ENCODE measurements at places on chromosomes 12 and 14. TPM values are rescaled to one million over a fixed set of nuclear protein-coding genes. Genes with fewer than 3 reads are reported as not detected.

PTCSC3 gene
- total RNA-seq, result not detected

SMIM41 gene
- not detected for total RNA-seq

NPFF gene
- 0.58 TPM for total RNA-seq

OGFOD2 gene
- 23.7 TPM for total RNA-seq

VDR gene
- 156 TPM for total RNA-seq

CLEC2A gene
- not detected for total RNA-seq

NTN4 gene
- total RNA-seq, result not detected

DNA sequence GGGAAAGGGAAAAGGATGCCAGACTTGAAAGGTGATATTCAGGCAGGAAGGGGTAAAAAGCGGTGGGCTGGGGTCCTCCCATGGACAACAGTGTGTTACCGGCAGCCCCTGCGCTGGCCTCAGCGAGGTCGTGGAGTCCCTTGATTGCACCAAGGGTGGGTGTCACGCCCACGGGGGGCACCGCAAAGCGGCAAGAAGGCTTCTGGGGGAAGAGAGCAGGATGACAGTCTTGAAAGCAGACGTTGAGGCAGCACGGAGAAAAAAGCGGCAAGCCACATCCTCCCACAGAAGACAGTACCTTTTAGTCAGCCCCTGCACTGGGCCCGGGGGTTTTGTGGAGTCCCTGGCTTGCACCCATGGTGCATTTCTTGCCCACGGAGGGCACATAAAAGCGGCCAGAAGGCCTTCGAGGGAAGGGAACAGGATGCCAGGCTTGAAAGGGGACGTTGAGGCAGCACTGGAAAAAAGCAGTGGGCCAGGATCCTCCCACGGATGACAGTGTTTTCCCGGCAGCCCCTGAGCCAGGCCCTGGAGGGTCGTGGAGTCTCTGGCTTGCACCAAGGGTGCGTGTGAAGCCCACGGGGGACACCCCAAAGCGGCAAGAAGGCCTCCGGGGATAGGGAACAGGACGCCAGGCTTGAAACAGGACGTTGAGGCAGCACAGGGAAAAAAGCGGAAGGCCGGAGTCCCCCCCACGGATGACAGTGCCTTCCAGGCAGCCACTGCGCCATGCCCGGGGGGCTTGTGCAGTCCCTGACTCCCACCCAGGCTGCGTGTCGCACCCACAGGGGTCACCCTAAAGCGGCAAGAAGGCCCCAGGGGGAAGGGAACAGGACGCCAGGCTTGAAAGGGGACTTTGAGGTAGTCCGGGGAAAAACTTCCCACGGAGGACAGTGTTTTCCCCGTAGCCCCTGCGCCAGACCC, 162.2 kb upstream of the ALG10B start:
- no peak for DNase-seq

- DNase-seq, result no peak
Measured at GRCh38 chr12:104410786-104411185, 46.0 kb upstream of the CHST11 start.

DNA sequence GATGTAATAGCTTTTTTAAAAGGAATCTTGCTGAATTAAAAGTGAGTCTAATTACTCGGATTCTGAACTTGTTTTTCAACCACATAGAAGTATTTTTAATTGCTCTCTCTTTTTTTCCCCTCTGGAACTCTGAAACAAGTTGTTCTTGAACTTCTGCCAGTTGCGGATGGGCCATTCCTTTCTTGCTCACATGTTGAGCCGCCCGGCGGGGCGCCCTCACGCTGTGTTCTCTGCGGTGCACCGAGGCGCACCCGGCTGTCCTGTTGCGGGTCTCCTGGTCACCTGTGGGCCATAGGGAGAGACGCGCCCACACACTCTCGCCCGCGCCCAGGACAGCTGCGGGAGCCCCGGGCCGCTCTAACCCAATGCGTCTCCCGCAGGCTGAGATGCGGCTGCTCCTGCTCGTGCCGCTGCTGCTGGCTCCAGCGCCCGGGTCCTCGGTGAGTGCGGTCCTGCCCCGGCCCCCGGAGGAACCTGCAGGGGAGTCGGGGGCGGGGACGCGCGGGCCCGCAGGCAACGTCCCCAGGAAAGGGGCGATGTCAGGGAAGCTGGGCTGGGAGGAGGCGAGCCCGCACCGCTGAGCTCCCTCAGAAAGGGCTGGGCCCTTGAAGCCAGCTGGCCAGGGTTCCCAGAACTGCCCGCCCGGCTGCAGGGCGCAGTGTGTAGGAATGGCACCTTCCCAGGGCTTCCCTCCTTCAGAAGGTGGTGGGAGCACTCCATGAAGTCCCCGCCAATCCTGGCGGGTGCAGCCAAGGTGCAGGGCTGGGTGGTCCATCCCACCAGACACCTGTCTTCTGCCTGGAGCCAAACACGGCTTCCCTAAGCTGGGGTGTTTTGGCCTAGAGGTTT, 2.3 kb downstream of the PAPLN start:
- DNase-seq, result no peak

GRCh38 chr14:98298481-98299244, 973.3 kb downstream of the BCL11B start:
- no peak for DNase-seq

DNA sequence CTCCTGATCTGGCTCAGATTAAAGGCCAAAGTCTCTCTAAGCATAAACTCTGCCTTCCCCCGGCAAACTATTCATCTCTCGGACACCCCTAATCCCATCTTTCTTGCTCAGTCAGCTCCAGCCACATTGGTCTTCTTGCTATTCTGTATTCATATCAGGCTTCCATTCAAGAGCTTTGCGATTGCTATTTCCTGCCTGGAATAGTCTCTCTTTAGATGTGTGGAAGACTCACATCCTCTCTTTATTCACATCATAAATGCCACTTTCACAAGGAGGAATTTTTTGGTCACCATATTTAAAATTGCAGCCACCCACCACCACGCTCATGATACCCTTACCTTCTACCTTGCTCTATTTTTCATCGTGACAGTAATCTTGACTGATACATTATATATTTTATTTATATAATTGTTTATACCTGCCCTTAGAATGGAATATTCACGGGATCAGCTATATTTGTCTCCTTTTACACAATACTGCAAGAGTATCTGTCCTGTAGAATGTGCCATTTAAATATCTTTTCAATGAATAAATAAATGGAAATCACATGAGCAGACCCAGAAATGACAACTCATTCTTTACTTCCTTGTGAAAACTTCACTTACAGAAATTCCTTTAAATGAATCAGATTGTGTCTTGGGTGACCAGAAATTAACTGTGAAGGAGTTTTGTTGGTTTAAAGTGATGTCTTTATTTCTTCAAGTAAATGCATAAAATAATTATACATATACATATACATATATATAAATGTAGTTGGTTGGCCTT, 780.6 kb upstream of the FLRT2 start:
- DNase-seq, result no peak

- DNase-seq, result no peak
Measured at GRCh38 chr14:28987516-28987915, 220.9 kb downstream of the FOXG1 start.

DNA sequence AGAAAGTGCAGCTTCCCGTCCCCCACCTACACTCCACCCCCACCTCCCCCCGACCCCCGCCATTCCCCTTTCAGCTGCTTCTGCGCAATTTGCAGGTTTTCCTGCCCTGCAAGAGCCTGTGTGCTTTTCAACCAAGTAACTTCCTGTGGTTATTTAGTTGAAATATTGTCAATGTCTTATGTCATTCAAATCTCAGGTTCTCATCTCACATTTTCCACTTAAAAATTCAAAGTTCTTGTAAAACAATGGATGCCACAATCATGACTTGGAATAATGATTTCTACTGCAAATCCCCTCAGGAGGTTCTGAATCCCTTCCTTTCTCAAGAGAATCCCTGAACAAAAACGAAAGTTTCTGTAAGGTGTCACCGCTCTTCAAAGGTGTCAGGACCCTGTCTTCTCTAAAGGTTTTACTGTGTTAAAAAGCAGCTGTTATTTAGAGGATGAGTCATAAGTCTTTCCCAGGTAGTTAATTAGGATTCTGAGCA, 31.6 kb downstream of the WBP11 start:
- peak; percentile 45 for DNase-seq

DNA sequence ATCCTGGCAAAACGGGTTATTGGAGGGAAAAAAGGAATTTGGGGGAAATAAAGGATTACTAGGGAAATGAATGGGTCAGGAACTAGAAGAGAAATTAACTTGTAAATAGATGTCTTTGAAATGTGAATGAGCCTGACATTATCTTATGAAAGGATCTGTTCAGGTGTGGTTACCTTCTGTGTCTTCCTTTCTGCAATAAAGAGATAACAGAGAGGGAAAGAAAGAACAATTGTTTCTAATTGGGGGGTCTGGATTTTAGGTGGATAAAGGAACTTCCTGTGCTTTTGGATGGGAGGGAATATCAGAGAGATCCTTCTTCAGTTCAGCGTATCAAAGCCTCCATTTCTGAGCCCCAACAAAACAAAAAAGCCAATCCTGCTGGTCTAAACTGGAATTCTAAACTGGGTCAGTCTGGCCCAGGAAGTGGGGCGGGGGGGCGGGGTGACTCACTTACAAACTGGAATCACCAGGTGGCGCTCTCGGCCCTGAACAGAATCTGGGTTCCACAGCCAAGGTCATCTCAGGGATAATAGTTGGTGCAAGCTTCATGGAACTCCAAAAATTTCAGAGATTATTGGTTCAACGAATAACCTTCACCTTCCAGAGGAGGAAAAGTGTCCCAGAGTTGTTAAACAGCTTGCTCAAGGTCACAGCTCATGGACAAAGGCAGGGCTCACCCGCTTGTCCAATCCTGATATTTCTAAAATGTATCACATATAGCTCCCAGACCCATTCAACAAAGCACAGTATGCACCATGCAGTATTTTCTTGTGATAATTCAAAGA, 15.2 kb upstream of the PEBP1 start:
- DNase-seq, result peak; percentile 81

DNA sequence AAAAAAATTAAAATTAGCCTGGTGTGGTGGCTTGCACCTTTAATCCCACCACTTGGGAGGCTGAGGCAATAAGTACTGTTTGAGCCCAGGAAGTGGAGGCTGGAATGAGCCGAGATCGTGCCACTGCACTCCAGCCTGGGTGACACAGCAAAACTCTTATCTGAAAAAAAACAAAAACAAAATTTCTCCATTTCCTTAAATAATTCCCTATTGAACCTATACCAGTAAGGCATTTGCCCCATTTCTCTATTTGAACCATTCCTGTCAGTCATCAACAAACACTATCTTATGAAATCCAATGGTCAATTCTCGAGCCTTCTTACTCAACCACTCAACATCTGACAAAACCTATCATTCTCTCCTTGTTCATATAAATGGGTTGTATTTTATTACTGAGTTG, 14.7 kb downstream of the SLC2A14 start:
- no peak for DNase-seq

DNA sequence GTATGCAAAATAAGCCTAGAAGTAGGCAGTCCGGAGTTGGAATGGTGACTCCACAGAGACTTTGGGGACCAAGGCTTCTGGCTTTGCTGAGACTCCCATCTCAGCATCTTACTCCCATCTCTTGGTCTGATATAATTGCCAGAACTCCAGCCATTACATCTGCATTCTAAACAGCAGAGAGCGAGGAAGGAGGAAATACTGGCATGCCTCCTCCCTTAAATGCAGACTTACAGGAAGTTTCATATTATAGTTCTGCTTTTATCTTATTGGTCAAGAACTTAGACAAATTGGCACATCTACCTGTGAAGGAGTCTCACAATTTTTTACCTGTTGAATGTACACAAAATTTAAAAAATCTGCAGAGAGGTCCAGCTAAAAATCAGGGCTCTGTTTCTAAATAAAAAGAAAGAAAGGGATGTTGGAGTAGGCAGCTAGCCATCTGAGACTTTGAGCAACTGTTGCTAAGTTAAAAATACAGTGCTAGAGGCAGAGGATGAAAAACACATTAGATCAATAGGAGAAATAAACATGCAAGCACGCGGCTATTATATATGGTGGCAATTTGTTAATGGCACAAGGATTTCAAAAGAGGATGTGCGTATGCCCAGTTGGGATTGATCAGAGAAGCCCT, 209.9 kb upstream of the HMGA2 start:
- DNase-seq, result no peak

GRCh38 chr12:57142121-57142520, 5.3 kb downstream of the LRP1-AS start:
- DNase-seq, result no peak

DNA sequence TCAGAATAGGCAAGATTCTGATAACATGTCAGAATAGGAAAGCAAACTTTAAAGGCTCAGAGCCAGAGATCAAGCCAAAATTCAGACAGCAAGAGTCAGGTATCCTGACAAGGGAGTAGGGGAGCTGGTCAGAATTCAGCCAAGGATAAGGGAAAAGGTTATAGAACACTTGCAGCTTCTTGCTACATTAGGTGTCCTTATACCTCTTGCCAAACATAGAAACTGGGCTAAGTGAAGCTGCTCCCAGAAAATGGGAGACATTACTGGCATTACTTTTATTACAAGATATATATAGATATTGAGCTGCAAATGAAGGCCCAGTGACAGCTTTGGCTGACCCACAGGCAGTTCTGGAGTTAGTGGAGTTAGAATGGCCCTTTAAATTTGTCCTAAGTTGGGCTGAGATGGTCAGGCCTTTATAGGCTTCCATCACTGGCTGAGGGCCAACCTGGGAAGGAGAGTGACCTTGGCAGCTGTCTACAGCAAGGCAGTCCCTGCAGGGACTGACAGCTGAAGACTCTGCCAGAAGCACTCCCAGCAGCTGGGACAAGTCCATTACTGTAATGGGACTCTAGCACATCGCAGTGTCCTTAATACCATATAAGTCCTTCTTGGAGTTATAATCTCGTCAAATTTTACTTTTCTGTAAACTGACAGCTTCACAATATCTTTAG, 83.0 kb downstream of the LRRC9 start:
- DNase-seq, result no peak

- DNase-seq, result peak; percentile 48
Measured at GRCh38 chr14:53929871-53930715, 26.5 kb downstream of the BMP4 start.

DNA sequence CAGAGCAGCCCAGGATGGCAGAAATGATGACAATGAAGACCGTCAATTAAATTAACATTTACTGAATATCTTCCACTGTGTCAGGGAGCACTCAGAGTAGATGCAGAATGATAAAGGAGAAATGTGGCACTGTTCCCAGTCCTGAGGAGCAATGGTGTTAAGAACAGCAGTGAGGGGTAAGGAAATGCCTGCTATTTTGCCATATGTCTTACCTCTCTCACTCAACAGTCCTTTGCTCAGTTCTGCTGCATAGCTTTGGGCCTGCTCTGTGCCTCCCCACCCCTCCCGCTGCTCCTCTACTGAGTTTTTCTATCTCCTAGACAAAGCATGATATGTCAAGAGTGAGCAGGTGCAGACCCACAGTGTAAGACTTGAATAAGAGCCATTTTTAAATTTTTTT, 318.8 kb downstream of the NAV3 start:
- DNase-seq, result no peak

- DNase-seq, result no peak
Measured at GRCh38 chr12:49809381-49809905, 18.8 kb downstream of the NCKAP5L start.

GRCh38 chr12:15824516-15824915, 35.3 kb upstream of the EPS8 start:
- no peak for DNase-seq

DNA sequence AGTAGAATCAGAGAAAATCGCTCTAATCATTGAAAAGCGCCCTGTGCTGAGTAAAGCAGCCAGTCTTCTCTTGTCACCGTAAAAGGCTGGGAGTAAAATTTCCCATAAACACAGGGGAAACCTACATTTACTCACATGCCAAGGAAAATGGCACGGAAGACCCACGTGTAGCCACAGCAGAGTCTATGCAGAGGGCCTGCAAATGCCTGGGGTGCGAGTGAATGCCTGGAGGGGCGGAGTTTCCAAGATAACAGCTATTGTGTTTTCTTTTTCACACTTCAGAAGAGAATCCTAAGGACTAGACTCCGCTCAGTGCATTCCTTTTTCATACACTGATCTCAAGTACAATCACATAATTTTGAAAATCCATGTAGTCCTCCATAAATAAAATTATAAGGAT, 159.9 kb upstream of the FOXN3 start:
- no peak for DNase-seq

- DNase-seq, result no peak
Measured at GRCh38 chr12:106794369-106794768, 19.9 kb downstream of the RIC8B start.
